NCI-H345 (cell line): ENCODE measurements at places on chromosomes 3 and 15.

DNA sequence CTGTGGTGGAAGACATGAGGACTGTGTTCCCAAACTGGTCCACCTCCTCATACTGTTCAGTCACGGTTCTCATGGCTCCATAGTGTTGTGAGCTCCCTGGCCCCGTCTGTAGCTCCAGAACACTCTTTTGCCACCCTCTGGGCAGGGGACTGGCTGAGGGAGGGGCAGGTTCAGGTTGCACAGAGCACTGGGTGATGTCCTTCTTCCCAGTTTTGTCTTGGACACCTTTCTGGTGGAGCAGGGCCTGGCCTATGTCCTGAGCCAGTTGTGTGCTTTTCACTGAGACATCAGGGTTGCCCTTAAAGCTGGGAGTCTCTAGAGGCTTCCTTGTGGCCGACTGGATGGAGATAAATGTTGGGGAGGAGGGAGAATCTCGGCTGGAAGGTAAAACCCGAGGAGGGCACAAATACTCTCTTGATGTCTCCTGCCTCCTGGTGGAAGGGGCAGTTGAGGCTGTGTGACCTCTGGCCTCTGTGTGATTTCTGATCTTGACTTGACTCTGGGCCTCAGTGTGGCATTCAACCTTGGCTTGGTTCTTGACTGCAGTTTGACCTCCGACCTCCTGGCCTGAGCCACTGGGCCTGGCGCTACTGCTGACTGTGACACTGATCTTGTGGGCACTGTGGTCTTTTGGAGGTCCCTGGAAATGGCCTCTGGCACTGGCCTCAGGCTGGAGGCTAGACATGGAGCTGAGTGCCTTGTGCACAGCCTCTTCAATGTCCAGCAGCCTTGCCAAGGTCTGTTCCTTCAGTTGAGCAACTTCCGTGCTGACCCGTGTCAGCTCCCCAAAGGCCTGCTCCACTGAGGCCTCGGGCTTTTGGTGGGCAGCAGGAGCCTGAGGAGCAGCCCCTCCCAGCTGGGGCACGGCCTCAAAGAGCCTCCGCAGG is 8.1 kb downstream of the XIRP1 start:
- DNase-seq, result no peak

DNA sequence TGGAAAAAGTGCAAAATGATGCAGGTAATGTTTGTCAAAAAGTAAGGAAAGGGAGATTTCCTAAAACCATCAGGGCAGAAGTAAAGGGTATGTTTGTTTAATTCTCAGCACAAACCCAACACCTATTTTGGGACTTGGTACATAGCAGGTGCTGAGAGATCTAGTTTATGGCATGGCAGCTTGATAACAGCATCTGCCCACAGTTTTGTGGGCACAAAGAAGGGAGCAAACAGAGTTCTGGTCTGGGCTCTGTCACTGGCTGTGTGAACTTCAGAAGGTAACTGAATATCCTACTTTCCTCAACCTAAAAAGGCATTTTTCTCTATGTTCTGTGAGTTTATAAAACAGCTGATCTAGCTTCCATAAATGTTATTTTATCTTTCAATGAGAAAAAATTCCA is 141.6 kb downstream of the PLCH1 start:
- DNase-seq, result no peak

DNA sequence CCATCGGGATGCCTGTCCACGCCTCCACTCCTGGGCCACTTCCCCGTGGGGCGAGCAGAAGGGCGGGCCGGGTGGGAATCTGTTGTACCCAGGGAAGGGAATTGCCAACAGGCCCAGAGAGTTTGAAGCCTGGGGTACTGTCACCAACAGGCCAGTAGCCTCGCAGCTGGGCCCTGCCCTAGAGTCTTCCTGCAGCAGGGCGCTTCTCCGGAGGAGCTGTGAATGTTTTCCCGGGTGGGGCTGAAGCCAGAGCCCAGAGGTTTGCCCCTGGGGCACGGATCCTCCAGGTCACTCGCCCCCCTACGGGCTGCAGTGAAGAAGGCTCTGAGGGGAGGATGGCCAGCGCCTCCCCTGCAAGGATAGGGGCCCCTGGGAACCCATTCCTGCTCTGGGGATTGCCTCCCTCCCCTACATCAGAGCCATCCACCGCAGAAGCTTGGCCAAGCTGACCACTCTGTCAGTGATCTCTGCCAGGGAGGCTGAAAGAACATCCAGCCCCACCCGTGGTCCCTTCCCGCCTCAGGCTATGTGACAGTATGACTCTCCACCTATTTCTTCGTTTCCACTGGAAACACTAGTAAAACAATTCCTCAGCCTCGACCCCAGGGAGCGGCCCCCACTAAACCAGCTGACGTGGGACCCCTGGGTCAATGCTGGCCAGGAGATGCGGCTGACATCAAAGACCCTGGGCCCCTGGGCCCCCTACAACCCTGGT is 16.8 kb downstream of the CIDEC start:
- no peak for DNase-seq

DNA sequence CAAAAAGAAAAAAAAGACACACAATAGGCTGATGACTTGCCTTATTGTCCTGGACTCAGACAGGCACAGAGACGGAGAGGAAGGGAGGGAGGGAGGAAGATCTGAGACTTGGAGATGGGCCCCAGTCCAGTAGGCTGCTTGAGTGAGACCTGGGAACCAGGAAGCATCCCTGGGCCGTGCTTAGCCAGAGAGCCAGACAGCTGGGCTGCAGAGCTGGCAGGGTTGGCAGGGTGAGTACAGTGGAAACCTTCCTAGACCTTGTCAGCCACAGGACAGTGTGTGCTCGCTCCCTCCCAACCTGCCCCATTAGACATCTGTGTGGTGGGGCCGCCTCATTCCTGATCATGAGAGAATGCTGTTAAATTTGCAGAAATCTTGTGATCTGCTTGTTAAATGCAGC is 107.9 kb upstream of the ALDH1A3 start:
- no peak for DNase-seq

DNA sequence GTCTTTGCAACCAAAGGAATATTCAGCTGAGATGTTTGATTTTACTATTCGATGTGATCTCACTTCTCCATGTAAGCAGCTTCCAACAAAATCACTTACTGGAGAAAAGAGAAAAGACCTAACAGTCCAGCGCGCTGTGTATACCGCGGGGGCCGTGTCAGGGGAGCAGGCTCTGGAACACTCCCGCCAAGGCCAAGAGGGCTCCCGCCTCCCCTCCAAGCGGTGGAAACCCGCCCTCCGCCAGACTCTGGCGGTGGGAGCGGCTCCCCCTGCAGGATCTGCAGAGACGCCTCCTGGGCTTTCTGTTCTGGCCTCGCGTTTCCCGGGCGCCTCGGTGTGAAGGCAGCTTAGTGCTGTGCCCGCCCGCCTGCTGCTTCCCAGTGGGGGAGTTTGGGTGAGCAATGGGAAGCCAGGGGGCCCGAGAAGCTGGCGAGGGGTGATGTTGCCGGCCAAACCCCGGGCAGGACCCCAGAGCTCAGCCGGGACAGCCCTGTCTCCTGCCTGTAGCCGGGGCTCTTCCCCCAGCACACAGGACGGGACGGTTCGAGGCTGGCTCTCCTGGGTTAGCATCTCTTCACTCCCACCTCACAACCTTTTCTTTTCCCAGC is 36.3 kb downstream of the CHST14 start:
- DNase-seq, result peak; percentile 37

DNA sequence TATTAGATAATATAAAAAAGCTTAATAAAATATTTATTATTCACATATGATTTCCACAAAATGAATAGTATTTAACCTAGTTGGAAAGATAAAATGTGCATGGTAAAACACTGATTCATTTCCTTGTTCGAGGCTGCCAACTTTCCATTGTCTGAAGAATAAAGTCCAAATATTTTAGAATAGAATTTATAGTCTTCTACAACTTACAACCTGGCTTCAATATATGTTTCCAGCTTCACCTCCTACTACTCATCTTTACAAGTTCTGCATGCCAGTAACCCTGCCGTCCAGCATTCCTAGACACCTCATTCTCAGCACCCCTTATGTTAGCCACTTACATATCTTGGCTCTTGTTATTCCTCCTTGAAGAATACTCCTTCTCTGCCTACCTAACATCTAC is 244.5 kb downstream of the FGF12 start:
- no peak for DNase-seq

GRCh38 chr15:89551550-89551949 is 23.7 kb upstream of the TICRR start:
- DNase-seq, result no peak

GRCh38 chr3:197835509-197835908 is 44.5 kb downstream of the LRCH3 start:
- no peak for DNase-seq

DNA sequence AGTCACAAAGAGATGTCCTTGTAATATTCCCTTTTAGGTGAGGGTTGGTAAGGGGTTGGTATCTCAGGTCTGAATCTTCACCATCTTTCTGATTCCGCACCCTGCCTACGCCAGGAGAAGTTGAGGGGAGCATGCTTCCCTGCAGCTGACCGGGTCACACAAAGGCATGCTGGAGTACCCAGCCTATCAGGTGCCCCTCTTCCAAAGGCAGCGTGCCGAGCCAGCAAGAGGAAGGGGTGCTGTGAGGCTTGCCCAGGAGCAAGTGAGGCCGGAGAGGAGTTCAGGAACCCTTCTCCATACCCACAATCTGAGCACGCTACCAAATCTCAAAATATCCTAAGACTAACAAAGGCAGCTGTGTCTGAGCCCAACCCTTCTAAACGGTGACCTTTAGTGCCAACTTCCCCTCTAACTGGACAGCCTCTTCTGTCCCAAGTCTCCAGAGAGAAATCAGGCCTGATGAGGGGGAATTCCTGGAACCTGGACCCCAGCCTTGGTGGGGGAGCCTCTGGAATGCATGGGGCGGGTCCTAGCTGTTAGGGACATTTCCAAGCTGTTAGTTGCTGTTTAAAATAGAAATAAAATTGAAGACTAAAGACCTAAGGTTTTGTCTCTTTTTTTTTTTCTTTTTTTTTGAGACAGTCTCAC is 19.8 kb downstream of the TYRO3 start:
- DNase-seq, result no peak

GRCh38 chr15:33111041-33111451 is 83.5 kb downstream of the FMN1 start:
- DNase-seq, result no peak

- no peak for DNase-seq
These were observed 190.3 kb downstream of the OPA1 start for GRCh38 chr3:193783166-193783896.

- no peak for DNase-seq
These were observed 34.3 kb upstream of the PIK3CA start for GRCh38 chr3:179113903-179114302.

GRCh38 chr3:53823956-53824657 is 22.1 kb downstream of the CHDH start:
- DNase-seq, result no peak
